ENCODE measurements at places on chromosomes 7 and 10.

GRCh38 chr7:157827045-157827862, 490.4 kb downstream of the DNAJB6 start:
- DNase-seq = no peak

DNA sequence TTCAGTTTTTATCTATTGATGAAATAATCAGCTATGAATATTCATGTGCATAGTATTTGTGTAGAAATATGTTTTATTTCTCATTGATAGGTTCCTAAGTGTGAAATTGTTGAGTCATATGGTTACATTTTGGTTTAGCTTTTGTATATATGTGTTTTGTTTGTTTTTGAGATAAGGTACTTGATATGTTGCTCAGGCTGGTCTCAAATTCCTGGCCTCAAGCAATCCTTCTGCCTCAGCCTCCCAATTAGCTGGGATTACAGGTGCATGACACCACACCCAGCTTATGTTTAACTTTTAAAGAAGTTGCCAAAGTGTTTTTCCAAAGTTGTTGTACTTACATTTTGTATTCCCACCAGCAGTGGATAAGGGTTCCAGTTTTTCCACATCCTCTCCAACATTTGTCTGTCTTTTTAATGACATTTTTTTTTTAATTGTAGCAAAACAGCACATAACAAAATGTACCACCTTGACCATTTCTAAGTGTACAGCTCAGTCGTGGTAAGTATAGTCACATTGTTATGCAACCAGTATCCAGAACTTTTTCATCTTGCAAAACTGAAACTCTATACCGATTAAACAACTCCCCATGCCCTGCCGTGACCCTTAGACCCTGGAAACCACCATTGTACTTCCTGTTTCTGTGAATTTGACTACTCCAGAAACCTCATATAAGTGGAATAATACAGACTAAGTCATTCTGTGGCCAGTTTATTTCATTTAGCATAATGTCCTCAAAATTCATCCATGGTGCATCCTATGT, 12.6 kb upstream of the UBE2D1 start:
- no peak for DNase-seq

DNA sequence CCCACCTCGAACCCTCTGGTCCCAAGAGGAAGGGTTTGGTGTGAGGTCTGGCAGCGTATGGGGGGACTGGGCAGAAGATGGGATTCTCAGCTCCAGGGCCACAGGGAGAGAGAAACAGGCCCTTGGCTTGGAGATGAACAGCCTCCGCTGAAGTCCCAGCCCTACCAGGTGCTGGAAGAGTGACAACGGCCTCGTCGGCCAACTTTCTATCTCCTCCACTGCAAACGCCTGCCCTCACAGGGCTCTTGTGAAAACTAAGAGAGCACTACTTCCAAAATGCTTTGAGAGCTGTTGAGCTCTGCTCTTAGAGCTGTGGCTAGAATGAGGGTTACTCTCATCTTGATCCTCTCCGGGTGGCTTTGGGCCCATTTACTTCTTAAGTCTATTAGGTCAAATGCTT, 63.5 kb downstream of the AFAP1L2 start:
- DNase-seq = no peak

DNA sequence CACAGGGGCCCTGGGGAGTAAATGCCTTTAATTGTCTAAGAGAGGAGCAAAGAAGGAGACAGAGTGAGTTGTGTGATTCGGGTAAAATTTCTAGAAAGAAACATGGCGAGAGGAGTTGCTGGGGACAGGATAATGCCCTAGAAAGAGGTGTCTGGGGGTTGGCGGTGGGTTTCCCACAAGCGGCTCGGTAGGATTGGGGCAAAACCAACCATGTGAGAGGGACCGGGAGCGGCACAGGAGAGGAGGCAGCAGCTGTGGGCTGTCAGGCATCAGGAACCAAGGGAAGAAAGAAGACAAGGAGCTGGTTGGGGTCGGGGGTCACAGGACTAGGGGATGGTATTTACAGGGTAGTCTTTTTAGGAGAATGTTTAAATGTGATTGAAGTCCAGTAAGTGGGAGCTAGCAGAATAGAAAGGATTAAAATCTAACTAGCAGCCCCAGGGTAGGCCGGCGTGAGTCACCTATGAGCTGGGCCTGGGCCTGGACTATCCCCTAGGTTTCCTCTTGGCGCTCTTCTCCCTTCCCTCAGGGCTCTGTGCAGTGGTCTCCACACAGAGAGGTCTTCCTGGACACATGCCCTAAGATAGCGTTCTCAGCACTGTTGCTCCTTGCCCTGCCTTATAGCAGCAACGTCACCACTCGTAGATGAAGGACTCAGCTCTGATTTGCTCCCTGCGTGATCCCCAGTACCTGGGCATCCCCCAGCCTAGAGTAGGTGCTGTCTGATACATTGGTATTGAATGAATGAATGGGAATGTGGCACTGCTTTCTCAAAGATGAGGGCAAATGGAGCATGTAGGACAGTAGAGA, 32.6 kb downstream of the IKZF1 start:
- DNase-seq = no peak

DNA sequence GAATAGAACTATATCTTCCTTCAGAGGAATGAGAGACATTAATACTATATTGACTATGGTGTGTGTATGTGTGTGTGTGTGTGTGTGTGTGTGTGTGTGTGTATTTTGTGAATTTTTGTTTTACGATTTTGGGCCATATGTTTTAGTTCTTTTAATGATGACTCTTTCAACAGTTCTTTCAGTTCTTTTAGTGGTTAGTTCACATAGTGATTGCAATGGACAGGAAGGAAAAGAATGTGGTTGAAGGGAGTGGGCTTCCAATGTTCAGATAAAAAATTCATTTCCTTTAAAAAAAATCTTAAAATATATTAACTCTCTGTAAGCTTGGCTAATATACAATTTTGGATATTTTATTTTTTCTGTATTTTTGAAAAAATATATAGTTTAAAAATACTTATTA, 315.7 kb upstream of the DGKB start:
- no peak for DNase-seq

- DNase-seq = peak; percentile 66
These were observed 3.6 kb downstream of the C10orf67 start for GRCh38 chr10:23341004-23341403.

GRCh38 chr7:157690833-157691585, 354.2 kb downstream of the DNAJB6 start:
- no peak for DNase-seq

- DNase-seq = peak; percentile 29
These were observed 1.8 kb downstream of the PFKP start for GRCh38 chr10:3068968-3069737.

DNA sequence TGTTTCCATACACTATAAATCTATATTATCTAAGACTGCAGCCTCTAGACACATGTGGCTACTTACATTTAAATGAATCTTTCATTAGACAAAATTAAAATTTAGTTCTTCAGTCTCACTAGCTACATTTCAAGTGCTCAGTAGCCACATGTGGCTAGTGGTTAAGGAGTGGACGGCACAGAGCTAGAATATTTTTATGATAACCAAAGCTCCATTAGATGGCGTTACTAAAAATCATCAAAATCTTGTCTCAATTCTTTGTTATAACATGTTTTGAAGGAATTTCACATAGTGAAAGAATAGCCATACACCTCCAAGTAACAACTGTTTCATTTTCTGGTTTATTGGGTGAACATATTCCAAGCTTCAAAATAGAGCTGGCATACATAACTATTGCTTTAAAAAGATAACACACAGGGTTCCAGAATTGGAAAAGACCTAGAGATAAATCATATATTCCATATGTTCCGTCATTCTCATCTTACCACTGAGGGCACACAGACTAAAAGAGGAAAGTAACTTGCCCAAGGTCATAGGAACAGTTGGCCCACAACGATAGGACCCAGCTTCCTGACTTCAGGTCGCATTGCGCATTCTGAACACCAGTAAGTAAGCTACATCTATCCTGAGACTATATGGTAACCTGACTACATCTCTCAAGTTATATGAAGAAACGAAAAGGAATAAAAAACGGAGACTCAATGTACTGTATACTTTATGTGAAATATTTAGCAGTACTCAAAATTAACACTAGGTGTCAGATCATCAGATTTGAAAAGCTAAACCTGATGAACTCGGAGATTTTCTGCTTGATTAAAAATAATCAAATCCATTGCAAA, 66.6 kb downstream of the CAV1 start:
- peak; percentile 29 for DNase-seq

- peak; percentile 32 for DNase-seq
These were observed 168.3 kb upstream of the AUTS2 start for GRCh38 chr7:69429911-69430383.

- no peak for DNase-seq
These were observed 406.0 kb upstream of the ADARB2 start for GRCh38 chr10:2143213-2143835.

DNA sequence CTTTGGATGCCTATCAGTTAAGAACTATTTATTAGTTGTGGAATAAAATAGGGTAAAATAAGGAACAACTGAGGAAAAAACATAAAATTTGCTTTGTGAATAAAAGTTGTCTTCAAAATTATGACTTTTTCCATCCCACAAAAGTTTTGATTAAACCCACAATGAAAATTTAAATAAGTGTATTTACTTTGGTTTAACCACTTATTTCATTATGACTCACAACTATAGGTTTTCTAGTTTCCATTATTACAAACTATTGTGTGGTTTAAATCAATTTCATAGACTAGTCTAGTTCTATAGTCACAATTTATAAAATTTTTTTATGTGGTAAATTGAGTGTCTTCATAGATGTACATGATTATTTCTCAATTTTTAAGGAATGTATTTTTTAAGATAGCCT, 116.6 kb downstream of the EGFR start:
- DNase-seq = no peak

DNA sequence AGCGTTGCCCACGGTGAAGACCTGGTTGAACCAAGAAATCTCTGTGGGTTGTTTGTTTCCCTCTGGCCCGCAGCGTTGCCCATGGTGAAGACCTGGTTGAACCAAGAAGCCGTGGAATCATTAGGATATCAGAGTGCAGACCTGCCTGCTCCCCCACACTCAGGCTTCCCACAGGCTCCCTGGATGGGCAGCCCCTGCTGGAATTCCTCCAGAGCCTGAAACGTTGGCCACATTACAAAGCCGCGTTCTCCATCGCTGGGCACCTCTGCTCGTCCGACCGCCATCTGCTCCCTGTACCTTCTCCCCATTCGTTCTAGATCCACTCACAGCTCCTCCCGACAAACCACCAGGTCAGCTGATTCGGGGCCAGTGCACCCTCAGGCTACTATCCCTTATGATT, 266.9 kb upstream of the SHH start:
- DNase-seq = no peak

DNA sequence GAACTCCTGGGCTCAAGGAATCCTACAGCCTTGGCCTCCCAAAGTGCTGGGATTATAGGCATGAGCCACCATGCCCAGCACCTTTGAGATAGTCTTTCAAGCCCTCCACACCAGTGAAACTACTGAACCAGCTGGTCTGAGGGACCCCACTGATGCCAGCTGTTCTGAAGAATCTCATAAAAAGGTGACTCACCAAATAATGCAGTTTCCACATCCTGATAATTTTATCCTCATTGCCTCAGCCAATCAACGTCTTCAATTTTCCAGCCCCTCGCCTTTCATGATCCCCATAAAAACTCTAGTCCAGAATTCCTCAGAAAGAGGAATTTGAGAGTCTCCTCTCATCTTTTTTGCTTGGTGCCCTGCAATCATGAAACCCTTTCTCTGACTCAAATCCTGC, 1691.6 kb upstream of the LRRTM3 start:
- no peak for DNase-seq

DNA sequence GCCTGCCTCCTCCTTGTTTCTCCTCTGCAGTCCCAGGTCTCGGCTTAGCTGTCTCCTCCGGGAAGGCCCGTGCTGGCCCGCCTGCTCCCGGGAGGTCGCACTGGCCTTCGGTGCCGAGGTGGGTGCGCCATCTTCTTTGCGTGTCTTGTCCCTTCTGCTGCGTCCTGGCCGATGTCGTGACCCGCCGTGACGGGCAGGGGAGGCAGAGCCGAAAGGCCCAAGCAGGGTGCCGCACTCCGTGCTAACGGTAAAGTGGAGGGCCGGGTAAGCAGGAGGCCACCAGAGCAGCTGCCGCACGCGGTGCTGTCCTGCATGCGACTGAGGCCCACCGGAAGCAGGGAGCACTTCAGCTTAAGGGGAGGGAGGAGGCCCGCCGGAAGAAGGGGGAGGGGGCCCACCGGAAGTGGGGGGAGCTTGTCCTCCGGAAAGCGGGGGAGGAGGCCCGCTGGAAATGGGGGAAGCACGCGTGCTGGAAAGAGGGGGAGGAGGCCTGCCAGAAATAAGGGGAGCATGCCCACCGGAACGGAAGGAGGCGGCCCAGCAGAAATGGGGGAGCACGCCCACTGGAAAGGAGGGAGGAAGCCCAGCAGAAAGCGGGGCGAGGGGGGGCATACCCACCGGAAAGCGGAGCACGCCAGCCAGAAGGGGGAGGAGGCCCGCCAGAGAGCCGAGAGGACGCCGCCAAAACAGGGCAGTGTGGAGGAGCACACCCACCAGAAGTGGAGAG, 71.4 kb downstream of the PROSER2 start:
- DNase-seq = no peak

All from NCI-H82 (cell line).